ENCODE measurements at places on chromosomes 4 and X. TPM values are rescaled to one million over a fixed set of nuclear protein-coding genes. Genes with fewer than 3 reads are reported as not detected.

DNA sequence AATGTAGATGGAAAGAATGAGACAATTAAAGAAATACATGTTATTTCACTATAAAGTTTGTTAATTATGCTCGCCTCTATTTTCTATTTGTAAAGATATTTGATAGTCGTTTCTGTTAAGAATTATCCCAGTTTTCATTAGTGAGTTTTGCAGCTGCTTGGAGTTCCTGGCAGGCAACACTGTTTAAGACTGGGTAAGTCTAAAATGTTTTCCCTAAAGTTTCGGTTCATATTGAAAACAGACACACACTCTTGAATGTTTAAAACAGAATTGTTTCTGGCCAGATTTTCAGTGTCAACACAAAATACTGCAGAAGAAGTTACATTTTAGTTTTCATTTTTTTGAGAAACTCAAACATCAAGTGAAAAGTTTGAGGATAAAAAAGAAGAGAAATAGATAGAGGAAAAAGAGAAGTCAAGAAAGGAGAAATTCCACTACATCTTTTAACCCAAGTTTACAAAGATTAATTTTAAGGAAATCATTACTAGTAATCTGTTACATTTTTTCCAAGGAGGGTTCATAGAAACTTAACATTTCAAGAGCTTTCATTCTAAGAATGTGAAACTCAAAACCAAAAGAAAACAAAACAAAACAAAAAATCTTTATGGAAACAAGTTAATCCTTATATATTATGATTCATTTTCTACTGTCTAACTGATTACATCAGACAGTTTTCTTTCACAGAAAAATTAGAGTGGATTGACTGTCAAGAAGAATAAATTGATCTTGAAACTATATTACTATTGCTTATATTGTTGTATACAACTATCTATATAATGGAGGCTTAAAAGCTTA lies 305.5 kb downstream of the FAT4 start:
- no peak for DNase-seq

- DNase-seq: no peak
These were observed 156.1 kb downstream of the AFAP1 start for GRCh38 chr4:7783541-7783940.

DNA sequence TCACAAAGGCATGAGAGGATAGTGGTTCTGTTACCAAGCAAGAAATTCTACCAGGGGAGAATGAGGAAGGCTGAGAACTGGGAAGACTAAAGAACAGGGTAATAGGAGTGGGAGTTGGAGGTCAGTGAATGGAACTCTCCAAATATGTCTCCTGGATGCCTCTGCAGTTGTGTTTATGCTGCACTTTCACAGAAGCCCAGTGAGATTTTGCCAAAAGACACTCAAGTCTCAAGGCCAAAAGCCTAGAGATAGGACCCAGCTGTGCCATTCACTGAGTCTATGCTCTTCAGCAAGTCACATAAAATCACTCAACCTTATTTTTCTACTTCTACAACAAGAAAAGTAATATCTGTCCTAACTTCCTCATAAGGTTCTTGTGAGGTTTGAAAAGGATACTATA lies 285.4 kb downstream of the UNC5C start:
- no peak for DNase-seq

- no peak for DNase-seq
These were observed 50.4 kb upstream of the SLC25A4 start for GRCh38 chr4:185092535-185093197.

The MAGEC3 gene
- 0.12 TPM for polyA plus RNA-seq

The GLOD5 gene
- polyA plus RNA-seq: 3.9 TPM

The TRPC3 gene
- polyA plus RNA-seq: 0.64 TPM

The MAGEA4 gene
- not detected for polyA plus RNA-seq

The SLC25A53 gene
- 10.7 TPM for polyA plus RNA-seq

Data from large intestine (tissue), 12 donors.